ENCODE measurements at places on chromosomes 1 and 21.

GRCh38 chr1:226637147-226637935 lies 88.8 kb downstream of the STUM start:
- no peak for DNase-seq

GRCh38 chr1:61131716-61132115 lies 49.4 kb downstream of the NFIA start:
- peak; percentile 45 for DNase-seq

DNA sequence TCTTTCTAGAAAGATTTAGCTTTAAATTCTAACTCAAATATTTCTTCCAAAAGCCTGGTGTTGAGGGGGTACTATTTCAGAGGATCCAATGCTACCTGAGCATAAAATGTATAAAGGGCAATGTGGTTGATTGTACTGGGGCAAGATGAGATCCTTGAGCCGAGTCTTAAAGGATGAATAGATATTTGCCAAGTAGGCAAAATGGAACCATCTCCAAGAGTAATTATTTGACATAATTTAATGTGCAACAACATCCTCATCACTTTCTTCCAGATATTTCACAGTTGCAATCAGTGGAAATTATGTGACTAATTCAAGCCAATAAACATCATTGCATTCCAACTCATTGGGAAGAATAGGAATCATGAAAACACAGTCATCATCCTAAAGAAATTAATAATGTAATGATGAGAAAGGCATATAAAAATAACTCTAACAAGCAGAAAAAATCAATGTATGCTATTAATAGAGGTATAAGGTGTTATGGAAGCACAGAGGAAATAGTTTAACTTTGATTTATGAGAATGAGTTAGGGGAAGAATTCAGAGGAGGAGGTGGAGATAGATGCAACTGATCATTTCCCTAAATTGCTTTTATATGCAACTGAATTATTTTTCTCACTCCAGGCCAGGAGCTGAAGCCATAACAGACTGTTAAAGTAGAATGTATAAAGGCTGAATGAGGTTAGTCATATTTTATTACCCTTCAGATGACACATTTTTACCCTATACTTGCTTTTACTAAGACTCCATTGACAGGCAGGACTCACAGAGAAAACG lies 30.0 kb upstream of the RGS4 start:
- DNase-seq, result no peak

DNA sequence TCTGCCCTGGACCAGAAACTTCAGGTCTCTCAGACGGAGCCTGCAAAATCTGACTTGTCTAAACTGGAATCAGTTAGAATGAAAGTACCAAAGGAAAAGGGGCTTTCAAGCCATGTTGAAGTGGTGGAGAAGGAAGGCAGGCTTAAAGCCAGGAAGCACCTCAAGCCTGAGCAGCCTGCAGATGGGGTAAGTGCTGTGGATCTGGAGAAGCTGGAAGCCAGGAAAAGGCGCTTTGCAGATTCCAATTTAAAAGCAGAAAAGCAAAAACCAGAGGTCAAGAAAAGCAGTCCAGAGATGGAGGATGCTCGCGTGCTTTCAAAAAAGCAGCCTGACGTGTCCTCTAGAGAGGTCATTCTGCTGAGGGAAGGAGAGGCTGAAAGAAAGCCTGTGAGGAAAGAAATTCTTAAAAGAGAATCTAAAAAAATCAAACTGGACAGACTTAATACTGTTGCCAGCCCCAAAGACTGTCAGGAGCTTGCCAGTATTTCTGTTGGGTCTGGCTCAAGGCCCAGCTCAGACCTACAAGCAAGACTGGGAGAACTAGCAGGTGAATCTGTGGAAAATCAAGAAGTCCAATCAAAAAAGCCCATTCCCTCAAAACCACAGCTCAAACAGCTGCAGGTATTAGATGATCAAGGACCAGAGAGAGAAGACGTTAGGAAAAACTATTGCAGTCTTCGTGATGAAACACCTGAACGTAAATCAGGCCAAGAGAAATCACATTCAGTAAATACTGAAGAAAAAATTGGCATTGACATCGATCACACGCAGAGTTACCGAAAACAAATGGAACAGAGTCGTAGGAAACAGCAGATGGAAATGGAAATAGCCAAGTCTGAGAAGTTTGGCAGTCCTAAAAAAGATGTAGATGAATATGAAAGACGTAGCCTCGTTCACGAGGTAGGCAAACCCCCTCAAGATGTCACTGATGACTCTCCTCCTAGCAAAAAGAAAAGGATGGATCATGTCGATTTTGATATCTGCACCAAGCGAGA lies 46.6 kb downstream of the ZBTB17 start:
- peak; percentile 64 for DNase-seq

DNA sequence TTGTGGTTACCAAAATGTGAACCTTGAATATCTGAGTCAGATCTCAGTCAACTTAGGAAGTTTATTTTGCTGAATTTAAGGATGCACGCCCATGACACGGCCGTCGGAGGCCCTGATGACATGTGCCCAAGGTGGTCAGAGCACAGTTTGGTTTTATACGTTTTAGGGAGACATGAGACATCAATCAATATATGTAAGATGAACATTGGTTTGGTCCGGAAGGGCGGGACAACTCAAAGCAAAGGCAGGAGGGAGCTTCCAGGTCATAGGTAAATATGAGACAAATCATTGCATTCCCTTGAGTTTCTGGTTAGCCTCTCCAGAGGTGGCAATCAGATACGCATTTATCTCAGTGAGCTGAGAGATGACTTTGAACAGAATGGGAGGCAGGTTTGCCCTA lies 1.0 kb upstream of the PRMT2 start:
- no peak for DNase-seq

DNA sequence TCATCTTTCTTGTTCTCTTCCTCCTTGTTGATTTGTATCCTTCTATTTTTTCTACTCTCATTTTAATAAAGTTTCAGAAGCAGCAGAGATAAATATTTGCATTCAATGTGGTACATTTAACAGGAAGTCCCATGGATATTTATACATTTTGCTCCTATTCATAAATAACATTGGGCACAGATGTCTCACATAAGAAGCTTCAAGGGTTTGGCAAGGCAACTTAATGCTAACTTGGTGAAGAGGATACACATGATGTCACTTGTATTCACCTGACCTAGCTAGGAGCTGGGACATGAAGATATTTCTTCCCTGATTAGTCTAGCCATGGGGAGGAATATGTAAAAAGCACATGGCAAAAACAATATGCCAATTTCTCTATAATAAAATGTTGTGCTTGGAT lies 65.1 kb upstream of the DUSP10 start:
- DNase-seq, result peak; percentile 21

GRCh38 chr1:75132242-75132811 lies 1.9 kb upstream of the LHX8 start:
- DNase-seq, result no peak

- DNase-seq, result peak; percentile 80
These were observed 62.4 kb upstream of the DIRAS3 start for GRCh38 chr1:68112835-68113243.

DNA sequence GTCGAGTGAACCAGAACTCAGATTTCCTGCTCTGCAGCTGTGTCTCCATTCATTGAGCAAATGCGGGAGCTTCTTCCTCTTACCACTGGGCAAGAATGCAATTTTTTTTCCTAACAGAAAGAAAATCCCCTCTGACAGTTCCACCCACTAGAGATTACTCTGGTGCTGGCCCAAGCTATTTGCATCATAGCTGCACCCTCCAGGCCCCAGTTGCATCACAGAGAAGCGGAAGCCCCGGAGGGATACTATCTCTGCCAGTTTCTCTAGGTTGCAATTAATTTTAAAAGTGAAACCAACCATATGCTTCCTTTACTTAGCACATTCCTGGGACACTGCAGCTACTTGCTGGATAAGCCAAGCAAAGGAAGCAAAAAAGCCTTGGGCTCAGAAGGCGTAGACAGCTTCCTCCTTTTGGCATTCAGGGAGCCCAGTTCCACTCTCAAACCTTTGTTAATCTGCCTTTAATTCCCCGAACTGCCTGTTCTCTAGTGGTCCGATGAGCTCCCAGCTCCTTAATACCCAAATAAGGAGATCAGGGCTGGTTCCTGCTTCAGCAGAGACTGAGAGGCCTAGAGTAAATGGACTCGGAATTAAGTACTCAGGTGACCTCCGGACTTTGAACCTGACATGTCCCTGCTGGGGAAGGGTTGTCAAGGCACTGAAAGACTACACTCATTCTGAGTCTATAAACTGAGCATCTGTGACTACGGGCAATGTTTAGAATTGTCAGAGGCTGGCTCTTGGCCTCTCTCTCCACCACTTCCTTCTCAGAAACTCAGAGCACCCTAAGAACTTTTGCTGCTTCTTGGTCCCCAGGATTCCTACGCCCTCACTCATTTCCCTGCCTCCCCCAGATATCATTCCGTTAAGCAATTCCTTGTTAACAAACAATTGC lies 72.5 kb upstream of the TNFSF18 start:
- DNase-seq, result no peak

DNA sequence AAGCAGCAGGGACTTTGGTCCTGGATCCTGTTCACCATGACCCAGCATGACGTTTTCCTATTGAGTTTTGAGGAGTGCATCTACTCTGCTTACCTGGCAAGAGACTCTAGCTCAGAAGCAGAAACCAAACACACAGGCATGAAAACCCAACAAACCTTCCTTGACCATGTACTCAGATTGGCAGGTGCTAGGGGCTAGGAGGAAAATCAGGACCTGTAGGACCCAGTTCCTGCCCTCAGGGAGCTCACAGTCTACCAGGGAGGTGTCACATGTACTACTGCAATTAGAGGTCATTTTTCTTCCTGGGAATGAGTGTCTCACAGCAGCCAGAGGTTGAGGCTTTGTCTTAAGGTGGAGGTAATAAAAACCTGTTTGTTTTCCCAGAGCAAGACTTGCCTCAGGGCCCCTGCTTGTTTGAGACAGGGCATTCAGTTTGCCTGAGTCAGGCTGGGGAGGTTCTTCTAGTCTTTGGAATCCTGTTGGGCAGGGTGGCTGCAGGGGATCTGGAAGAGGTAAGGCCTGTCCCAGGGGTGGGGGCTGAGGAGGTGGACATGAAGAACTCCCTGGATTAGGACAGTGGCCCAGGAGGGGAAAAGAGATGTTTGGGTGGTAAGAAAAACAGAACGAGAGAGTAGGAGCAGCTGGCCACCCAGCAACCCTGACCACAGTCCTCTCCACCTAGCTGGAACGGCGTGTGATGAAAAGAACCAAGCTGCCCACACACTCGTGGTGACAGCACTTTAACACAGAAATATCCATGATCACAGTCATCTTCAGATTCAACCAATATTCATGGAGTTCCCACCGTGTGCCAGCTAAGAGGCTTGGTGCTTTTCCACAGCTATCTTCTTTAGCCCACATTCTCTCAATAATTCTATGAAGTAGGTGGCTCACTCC lies 30.8 kb downstream of the IER5 start:
- DNase-seq, result no peak

DNA sequence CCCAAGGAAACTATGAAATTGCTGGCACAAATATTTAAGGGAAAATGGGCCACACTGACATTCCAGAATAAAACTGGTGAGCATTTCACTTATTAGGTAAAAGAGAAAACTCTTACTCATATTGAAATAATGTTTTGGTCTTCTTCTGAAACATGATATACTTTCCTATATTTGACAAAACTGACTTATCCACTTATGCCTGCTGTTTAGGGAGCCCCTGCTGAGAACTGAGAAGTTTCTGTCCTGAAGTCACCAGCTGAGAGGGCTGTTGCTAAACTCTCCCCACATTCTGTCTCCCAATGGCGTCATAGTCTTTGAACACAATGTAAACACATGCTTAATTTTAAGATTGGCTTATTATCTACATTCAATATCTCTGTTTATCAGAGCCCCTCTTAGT lies 46.8 kb upstream of the ZC3H11B start:
- no peak for DNase-seq

DNA sequence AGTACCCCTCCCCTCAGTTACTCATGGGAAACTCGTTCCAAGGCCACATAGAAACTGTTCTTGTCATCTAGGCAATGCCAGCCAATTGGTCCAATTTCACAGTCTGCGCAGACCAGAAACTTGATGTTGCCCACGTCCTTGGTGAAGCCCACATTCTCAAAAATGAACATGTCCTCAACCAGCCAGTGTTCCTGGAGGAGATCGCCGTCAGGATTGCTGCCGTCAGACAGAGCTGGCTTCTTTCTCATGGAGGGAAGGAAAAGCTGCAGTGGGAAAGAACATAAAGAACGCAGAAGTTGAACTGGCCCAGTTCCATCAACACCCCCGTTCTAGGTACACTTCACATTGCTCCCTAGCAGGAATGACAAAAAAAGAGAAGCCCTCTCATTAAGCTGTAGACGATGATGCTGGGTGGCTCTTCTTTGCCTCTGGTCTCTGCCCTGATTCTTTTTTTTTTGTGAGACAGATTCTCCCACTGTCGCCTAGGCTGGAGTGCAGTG lies 7.9 kb downstream of the RABIF start:
- DNase-seq, result no peak

- DNase-seq, result no peak
These were observed 30.4 kb upstream of the DISP3 start for GRCh38 chr1:11448373-11449099.

GRCh38 chr1:17059391-17060305 lies 5.8 kb upstream of the SDHB start:
- no peak for DNase-seq

- DNase-seq, result no peak
These were observed 6.2 kb downstream of the SMPDL3B start for GRCh38 chr1:27940870-27941560.

- DNase-seq, result no peak
These were observed 4.7 kb downstream of the UBR4 start for GRCh38 chr1:19205403-19205802.

DNA sequence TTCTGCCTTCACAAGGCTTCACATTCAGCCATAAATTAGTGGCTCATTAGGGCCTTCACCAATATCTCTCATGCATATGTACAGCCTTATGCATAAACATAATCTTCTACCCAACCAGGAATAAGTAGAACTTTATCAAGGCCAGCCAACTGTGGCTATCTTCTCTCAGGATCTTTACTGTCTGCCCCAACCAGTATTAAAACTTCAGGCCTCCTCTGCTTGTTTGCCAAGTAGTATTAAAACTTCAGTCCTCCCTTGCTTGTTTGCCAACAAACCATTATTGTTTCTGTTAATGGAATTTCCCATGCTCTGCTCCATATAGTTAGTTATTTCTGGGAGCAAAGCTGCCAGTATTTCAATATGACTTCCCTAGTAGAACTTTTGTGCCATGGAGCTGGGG lies 80.1 kb downstream of the SLC5A9 start:
- DNase-seq, result no peak

DNA sequence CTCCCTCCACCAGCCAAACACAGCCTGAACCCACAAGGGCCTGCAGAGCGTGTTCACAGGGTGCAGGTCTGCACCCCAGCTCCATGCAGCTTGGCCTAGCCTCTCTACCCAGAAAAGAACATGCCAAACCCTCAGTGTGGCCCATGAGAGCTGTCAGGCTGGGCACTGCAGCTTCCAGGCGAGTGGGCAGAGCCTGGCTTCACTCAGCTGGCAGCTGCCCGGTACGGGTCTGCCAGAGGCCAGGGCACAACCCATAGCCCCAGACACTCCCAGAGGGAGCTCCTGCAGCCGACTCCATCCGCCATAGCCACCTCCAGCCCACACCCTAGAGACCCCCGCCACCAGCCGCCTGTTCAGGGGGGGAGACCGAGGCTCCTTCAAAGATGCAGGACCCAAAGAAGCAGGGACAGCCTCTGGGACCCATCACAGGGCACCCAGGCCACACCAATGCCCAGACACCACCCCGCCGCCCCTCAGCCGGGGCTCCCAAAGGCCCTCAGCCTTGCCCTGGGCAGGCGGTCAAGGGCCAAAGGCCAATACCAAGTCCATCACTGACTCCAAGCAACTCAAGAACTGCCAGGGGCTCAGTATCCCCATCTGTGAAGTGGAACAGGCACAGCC lies 42.4 kb downstream of the MEGF6 start:
- DNase-seq, result no peak

- no peak for DNase-seq
These were observed 288.7 kb upstream of the NRIP1 start for GRCh38 chr21:15353546-15353945.

GRCh38 chr21:36186081-36186480 lies 29.5 kb downstream of the DOP1B start:
- no peak for DNase-seq
